T-helper 2 cell treated with Interferon-gamma antibody and Interleukin-4, amounts not matched to agents 5 μg/mL and 100 μg/mL, for 36 hours (primary cell): ENCODE measurements at places on chromosomes 3 and 15.

- no peak for DNase-seq
Observed at GRCh38 chr15:67037694-67038093, 27.7 kb upstream of the SMAD3 start.

GRCh38 chr15:73923156-73923487 is 3.1 kb upstream of the LOXL1 start:
- no peak for DNase-seq

DNA sequence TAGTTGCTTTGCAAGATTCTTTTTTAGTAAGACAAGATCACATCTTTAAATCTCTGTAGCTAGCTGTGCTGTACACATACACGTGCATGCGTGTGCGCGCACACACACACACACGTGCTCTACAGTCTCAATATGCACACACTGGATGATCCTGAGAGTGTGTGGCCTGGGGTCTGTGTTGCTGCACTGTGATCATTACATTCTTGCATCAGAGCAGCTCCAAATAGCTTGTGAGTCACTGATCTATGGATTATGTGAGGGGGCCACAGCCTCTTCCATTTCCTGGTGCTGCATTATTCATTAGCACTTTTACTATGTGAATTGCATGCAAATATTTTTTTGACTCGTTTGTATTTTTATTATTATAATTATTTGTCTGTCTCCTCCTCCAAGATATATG is 34.6 kb downstream of the MCTP2 start:
- no peak for DNase-seq

- DNase-seq, result no peak
Observed at GRCh38 chr15:101472033-101472432, 17.5 kb downstream of the PCSK6 start.

DNA sequence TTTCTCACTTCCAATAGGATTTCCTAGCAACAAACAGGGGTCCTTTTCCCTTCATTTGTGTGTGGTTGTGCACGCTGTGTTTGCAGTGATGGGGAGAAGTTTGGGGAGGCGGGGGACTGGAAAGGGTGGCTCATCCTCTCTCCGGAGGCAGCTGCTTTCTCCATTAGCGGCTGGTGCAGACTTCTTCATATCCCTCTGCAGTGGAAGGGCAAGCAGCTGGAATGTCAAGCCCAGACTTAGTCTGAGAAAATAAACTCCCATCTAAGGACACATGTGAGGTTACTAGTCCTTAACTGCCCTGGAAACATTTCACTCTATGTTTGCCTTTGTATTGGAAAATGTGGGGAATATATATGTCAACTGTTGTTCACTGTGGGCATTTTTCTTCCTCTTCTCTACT is 467.0 kb upstream of the RASGRP1 start:
- DNase-seq, result no peak

GRCh38 chr3:30467596-30468238 is 138.7 kb upstream of the TGFBR2 start:
- no peak for DNase-seq

- DNase-seq, result peak; percentile 75
Observed at GRCh38 chr15:62059816-62060112, 483 bp downstream of the VPS13C start.

DNA sequence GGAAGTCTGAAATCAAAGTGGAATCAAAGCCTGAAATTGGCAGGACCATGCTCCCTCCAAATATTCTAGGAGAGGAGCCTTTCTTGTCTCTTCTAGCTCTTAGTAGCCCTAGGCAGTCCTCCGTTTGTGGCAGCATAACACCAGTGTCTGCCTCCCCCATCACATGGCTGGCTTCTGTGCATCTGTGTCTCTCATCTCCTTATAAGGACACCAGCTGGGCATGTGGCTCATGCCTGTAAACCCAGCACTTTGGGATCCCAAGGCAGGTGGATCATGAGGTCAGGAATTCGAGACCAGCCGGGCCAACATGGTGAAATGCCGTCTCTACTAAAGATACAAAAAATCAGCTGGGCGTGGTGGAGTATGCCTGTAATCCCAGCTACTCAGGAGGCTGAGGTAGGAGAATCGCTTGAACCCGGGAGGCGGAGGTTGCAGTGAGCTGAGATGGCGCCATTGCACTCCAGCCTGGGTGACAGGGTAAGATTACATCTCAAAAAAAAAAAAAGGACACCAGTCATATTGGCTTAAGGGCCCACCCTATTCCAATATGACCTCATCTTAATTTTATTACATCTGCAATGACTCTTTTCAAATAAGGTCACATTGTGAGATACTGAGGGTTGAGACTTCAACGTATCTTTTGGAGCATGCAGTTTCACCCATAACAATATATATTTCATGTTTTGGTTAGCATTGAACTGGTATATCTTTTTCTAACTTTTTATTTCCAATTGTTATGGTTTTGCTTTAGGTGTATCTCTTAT is 148.0 kb upstream of the TPM1 start:
- no peak for DNase-seq

DNA sequence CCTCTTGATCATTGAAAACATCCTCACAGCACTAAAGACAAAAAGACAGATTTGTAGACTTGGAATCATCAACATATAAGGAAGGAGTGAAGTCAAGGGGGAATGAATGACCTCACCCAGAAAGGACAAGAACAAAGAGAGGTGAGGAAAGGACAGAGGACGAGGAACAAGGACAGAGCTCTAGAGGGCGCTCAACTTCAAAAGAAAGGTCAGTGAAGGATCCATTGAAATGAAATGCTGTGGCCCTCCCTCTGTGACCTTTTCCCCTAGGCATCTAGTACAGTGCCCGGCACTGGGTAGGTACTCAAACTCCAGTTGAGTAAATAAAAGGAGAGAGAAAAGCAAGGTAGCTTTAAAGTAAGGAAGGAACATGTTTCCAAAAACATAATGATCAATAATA is 2.6 kb downstream of the ATP8B4 start:
- peak; percentile 39 for DNase-seq

- no peak for DNase-seq
Observed at GRCh38 chr3:9653565-9654248, 4.4 kb downstream of the MTMR14 start.

DNA sequence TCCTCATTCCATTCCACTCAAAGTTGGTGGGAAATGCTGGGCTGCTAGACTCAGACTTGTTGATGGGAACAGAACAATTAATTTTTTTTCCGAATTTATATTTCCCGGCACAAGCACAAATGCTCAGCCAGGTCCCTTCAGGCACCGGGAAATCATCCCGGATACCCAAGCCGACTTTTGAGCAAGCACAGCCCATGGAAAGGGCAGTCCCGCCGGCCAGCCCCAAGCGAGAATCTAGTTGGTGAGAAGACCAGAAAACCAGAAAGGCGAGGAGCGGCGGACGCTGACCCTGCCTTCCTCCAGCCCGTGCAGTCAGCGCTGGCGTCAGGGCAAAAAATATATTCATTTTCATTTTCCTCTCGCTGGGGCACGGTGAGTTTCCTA is 763 bp upstream of the ZIC4 start:
- no peak for DNase-seq

GRCh38 chr3:37395286-37395685 is 220.9 kb upstream of the LRRFIP2 start:
- no peak for DNase-seq

DNA sequence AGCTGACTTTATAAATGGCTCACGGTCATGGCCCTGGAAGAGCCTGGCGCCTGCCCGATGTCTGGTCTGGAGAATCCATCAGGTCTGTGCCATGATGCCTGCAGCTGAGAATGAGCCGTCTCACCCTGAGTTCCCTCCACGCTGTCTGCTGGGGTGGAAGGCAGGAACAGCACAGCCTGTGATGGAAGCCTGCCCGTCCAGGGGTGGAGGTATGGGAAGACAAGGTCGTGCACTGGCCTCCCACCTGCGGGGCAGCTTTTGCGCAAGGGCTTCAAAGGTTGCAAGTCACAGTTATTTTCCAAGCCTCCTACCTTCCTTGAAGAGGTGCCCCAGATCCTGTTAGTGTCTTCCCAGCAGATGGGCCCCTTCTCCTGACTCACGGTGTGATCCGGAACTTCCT is 275.5 kb downstream of the FAM43A start:
- no peak for DNase-seq

GRCh38 chr3:46896386-46896785 is 18.9 kb downstream of the PTH1R start:
- DNase-seq, result no peak

- no peak for DNase-seq
Observed at GRCh38 chr3:45232521-45232920, 6.4 kb upstream of the TMEM158 start.

DNA sequence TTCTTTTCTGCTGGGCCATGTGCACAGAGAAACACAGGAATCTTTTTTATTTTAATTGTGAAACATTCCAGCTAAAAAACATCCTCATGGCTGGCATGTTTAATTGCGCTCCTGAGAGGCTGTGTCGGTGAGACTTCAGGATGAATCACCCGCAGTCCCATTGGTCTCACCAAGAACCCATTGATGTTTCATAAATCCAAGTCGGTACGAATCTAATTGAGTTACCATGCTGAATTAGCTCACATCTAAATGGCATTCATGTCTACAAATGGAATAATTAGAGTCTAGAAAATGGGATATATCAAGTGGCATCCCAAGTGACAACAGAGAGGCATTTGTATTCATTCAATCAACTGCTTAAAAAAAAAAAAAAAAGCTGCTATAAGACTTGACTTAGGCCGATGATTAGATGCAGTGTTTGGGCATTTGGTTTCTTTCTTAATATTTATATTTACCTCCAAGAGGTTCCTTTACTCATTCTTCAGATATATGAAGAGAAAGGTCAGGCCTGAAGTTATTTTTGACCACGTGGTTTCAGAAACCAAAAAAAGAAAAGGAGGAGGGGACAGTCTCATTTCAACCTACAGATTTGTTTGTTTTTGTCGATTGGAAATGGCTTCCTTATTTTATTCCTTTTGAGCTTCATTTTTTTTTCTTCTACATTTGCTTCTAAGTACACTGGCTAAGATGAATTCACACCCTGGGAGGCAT is 79.1 kb upstream of the FOXB1 start:
- DNase-seq, result no peak

- DNase-seq, result peak; percentile 43
Observed at GRCh38 chr15:90184119-90184785, 16.9 kb upstream of the SEMA4B start.

DNA sequence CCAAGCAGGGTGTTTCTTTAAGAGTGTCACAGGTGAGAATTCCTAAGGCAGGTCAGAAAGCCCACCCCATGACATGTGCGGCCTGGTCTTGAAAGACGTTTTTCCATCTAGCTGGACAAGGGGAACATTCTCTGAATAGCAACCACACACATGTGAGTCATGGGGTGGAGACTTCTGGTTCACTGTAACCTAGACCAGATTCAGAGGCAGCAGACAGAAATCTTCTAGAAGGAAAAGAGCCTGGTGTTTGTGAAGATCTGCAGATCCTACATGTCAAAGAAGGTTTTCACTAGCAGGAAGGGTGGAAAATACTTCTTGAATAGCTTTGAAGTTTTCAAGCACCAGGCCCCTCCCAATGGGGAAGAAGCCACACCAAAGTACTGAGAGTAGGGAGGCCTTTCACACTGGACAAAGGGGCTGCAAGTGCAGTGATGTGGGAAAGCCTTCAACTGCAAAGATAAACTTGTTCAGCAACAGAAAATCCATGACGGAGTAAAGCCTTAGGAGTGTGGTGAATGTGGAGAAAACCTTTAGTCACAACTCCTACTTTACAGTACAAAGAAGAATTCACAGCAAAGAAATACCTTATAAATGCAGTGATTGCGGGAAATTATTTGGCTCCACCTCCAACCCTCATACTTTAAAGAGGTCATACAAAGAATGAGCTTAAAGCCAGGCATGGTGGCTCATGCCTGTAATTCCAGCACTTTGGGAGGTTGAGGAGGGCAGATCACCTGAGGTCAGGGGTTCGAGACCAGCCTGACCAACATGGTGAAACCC is 17.6 kb downstream of the ADAM10 start:
- no peak for DNase-seq

GRCh38 chr15:69298697-69299441 is at the start of gene PAQR5:
Gene PAQR5, plus strand, starts transcription at chr15:69298912. Its CDS starts 61,169 bp downstream, at chr15:69360081.
- DNase-seq, result no peak

DNA sequence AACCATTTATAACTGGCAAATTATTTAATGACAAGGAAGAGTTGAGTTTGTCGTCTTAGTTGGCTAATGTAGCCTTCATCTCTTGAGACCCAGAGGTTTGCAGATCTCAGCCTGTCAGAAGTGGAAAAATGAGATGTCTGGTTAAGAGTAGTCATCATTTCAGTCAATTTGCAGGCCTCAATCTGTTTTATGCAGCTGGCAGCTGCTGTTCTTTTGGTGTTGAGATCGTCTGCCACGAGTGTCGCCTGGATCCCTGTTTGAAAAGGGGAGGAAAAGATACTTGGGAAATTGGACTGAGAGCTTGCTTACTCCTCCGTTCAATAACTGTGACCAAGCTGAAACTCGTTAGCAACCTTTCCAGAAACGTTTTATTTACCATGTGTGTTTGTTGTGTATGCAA is 2.3 kb downstream of the PHLDB2 start:
- DNase-seq, result no peak

DNA sequence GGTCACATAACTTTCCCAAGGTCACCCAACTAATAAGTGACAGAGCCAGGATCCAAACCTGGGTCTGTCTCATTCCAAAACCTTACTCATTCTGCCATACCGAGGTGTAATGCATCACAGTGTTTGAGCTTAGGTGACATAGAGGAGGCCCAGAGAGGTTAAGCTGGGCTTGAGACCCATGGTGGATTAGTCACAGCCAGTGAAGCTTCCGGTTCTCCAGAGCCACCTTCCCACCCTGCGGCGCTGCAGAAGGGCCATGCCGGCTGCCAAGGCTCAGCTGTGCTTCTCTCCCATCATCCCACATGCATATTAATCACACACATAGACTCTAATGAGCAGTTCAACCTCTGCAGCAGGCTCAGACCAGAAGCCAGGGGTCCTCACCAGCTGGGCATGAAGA is 42.2 kb downstream of the SPSB4 start:
- DNase-seq, result no peak

DNA sequence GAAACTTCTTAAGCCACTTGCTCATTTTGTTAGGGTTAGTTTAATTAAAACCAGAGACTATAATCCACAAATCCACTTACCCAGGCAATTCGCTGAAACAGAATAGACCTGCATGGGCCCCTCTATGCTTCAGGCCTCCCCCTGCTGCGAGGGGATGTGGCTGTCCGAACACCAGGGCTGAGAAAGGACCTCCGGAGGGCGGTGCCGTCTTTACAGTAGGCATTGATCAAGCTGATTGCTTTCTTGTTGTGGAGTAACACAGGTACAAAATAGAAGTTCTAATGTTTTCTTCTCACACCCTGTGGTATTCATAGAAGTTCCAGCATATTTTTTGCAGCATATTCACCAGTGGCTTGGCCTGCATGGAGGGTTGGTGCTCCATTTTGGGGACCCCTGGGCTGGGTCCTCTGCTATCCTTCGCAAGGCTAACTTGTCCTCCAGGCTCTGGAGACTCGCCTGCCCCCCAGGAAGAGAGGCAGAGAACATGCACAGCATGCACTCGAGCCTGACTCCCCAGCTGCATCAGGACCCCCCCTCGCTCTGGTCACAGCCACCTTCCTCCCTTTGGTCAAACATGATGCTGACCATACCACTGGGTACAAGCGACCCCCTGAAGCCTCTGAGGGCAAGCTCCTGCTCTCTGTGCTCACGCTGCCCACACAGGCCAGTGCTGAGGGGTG is 55.3 kb downstream of the TPRA1 start:
- no peak for DNase-seq

DNA sequence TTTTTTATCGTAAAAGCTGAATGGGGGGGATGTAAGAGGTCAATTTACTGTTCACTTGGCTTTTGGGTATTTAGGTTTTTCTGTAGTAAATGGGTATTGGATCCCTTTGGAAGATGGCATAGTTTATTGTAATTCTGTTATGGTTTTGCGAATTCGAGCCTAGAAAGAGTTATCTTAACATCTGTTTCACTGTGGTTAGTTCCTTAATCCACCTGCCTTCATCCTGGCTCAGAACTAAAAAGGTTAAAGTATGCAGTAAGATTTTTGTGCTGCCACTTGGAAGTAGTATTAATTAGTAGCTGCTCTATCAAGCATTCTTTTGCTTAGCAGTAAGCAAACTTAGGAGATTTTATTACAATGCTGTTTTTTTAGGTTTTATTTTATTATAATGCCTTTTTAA is 62.4 kb downstream of the ARIH1 start:
- no peak for DNase-seq
